ENCODE measurements at places on chromosomes 11 and 22. TPM values are rescaled to one million over a fixed set of nuclear protein-coding genes. Genes with fewer than 3 reads are reported as not detected.

The APOL4 gene
- total RNA-seq = not detected

The NCR3LG1 gene
- total RNA-seq = 3.9 TPM

The KRTAP5-9 gene
- not detected for total RNA-seq

- no peaks in the 10 kb centered on the region for H3K36me3 ChIP-seq
- H3K4me1 ChIP-seq = no peaks in the 10 kb centered on the region
- no peak overlapping the region for H3K4me3 ChIP-seq
- H3K27me3 ChIP-seq = peaks cover 70% of the 10 kb centered on the region
- no peak overlapping the region for H3K27ac ChIP-seq
These were observed 5.5 kb downstream of the SEPTIN3 start for GRCh38 chr22:41974691-41975290.

DNA sequence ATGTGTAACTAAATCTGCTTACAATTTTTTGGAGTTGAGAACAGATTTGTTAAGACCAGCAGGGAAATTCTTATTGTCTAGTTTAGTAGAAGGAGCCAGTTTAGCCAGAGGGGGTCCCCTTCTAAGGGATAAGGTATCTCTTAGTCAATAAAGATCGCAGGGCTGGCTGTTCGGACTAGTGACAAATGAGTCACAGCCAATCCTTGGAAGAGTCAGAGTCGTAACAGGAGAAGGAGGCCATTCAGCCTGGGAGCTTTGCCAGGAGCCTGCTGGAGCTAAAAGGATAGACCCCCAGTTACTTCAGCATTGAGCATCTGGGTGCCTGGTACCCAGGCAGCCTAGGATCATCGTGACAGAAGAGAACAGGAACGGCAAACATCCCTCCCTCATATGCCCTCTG is 191.6 kb upstream of the ARHGAP20 start:
- H3K4me1 ChIP-seq = peaks cover 10% of the 10 kb centered on the region
- no peak overlapping the region for H3K27ac ChIP-seq
- H3K36me3 ChIP-seq = no peaks in the 10 kb centered on the region
- no peaks in the 10 kb centered on the region for H3K27me3 ChIP-seq
- DNase-seq = peak; percentile 75

DNA sequence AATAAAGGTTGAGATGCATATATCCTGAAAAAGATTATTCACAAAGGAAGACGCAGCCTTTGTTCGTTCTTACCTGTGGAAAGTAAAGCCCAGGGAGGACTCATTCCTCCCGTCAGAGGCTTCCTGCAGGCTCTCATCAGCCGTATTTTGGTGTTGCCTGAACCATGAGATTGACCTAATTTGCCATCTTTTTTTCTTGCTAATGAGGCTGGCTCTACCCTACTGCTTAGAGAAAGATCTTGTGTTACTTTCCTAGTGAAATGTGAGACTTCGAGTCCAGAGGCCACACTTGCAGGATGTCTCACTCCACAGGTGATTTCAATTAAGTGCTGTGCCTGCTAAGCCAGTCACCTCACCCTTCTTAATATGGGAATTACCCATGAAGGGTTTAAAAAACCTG is 269.9 kb downstream of the NTM start:
- no peaks in the 10 kb centered on the region for H3K36me3 ChIP-seq
- no peak overlapping the region for H3K27ac ChIP-seq
- no peaks in the 10 kb centered on the region for H3K4me1 ChIP-seq
- H3K27me3 ChIP-seq = peaks cover 2% of the 10 kb centered on the region
- no peak overlapping the region for H3K4me3 ChIP-seq

DNA sequence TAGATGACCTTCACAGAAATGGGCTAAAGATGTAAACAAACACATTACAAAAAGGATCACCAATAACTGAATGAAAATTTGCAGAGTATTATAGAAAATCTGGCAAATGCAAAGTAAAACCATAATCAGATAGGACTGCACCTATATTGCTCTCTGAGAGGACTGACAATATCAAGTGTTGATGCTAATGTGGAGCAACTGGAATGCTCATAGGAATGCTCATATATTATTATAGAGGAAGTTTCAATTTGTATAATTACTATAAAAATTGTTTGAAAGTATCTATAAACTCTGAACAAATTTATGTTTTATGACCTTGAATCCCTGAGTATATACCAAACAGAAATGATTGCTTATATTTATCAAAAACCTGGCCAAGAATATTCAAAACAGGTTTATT is 18.4 kb upstream of the TEAD1 start:
- DNase-seq = no peak
- no peak overlapping the region for H3K4me3 ChIP-seq
- H3K27me3 ChIP-seq = no peaks in the 10 kb centered on the region
- no peaks in the 10 kb centered on the region for H3K36me3 ChIP-seq
- H3K4me1 ChIP-seq = no peaks in the 10 kb centered on the region
- H3K27ac ChIP-seq = no peak overlapping the region

DNA sequence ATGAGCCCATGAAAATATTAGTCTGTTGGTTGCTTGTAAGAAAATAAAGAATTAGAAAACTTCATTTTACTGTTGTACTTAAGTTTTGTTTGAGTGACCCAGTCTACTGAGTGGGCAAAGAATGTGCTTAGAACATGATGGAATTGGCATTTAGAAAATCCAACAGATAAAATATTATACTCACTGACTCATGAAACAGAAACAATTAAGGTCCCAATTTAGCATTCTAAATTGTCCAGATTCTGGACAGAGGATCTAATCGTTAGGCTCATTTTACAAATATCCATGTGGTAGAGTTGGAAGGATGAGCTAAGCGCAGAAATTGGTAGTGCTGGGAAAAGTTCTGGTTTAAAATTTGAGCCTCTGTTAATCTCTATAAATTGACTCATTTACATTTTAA is 45.4 kb downstream of the METTL15 start:
- peak; percentile 25 for DNase-seq
- no peak overlapping the region for H3K27ac ChIP-seq
- H3K27me3 ChIP-seq = no peaks in the 10 kb centered on the region

- no peak for DNase-seq
- H3K4me3 ChIP-seq = no peak overlapping the region
- no peaks in the 10 kb centered on the region for H3K4me1 ChIP-seq
- H3K36me3 ChIP-seq = no peaks in the 10 kb centered on the region
These were observed 28.1 kb upstream of the LRRC10B start for GRCh38 chr11:61480261-61480993.

- no peaks in the 10 kb centered on the region for H3K4me1 ChIP-seq
- H3K27me3 ChIP-seq = no peaks in the 10 kb centered on the region
- H3K36me3 ChIP-seq = no peaks in the 10 kb centered on the region
- no peak overlapping the region for H3K27ac ChIP-seq
- H3K4me3 ChIP-seq = no peak overlapping the region
- no peak for DNase-seq
These were observed 81.9 kb upstream of the SLC25A18 start for GRCh38 chr22:17481424-17481823.

DNA sequence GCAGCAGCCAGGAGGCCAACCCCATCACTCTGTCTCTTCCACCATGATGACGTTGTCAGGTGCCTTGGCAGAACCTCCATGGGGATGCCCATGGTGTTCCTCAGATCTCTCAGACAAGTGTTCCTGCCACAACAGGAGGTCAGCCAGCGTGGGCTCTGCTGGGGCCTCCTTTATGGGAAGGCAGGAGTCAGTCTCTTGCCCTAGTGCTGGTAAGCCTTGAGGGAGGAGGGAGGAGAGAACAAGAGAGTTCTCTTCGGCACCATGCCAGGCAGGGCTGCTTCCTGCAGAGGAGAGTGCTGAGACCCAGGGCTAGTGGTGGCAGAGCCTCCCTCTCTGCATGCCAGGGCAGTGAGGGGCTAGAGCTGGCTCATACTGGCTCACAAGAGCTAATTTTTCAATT is 32.5 kb downstream of the GNAZ start:
- H3K27me3 ChIP-seq = no peaks in the 10 kb centered on the region
- H3K27ac ChIP-seq = no peak overlapping the region
- no peak overlapping the region for H3K4me3 ChIP-seq
- DNase-seq = no peak
- no peaks in the 10 kb centered on the region for H3K36me3 ChIP-seq
- no peaks in the 10 kb centered on the region for H3K4me1 ChIP-seq

DNA sequence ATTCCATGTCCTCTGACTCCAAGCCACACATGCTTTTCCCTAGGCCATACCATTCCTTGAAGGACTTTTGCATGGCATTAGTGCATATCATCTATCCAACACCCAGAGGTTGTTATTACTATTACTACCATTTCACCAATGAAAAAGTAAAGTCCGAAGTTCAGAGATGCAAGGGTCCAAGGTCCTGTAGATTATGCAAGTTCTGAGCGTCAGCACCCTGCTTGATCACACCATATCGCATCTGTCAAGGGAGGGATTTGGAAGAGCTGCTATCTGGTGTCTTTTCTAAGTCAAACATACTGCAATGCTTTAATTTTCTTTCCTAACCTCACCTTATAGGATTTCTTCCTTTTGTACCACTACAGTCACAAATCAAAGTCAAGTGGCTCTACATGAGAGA is 214.7 kb upstream of the CADM1 start:
- no peak overlapping the region for H3K4me3 ChIP-seq
- no peaks in the 10 kb centered on the region for H3K36me3 ChIP-seq
- H3K27me3 ChIP-seq = peaks cover 10% of the 10 kb centered on the region
- no peak for DNase-seq
- peaks cover 9% of the 10 kb centered on the region for H3K4me1 ChIP-seq
- H3K27ac ChIP-seq = no peak overlapping the region

- no peaks in the 10 kb centered on the region for H3K36me3 ChIP-seq
- H3K27me3 ChIP-seq = no peaks in the 10 kb centered on the region
- no peak overlapping the region for H3K27ac ChIP-seq
- peak; percentile 92 for DNase-seq
- H3K4me3 ChIP-seq = no peak overlapping the region
These were observed 7.2 kb upstream of the NIPSNAP1 start for GRCh38 chr22:29587938-29588699.

DNA sequence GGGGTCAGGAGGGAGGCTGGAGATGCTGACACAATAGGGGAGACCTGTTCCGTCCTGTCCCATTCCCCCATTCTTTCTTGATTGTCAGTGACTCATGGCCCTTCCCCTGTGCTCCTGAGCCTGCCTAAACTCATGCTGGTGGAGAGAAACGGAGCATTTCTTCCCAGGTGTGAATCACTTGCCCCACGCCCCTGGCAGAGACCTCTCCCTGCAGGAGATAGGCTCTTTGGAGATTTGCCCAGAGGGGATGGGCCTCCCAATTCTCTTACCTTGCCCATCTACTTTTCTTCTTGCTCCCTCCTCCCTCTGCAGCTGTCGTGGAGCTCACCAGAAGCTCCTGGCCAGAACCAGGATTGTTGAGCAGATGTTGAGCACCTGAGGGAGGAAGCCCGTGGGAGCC is 121.9 kb upstream of the OR9Q1 start:
- peaks cover 2% of the 10 kb centered on the region for H3K27me3 ChIP-seq
- H3K4me3 ChIP-seq = no peak overlapping the region
- no peaks in the 10 kb centered on the region for H3K36me3 ChIP-seq
- no peak overlapping the region for H3K27ac ChIP-seq
- no peak for DNase-seq
- peaks cover 4% of the 10 kb centered on the region for H3K4me1 ChIP-seq

DNA sequence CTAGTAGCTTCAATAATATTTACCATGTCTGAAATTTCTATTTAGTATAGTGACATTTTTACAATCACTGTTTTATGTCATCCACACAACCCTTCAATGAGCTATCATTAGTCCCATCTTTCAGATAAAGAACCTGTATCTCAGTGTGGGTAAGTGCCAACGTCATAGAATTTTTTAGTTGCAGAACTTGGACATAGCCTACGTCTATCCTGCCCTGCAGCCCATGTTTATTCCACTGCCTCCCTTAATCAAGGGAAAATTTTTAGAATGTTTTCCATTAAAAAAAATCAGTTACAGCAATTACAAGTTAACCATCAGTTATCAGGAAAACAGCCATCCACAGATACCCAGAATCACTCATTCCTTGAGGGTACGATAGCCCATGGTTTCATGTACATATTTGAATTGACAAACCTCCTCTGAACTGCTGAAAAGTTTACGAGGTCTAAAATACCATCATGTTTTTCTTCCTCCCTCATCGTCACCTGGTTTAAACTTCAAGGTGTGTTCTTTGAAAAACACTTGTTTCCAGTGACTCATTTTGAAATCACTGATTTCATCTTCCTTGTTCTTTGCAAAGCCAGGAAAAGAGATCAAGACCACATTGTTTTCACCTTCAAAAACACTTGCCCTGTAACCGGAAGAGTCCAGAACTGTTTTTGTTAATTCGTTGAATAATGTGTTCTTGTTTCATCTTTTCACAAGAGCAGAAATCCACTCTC is 100.9 kb downstream of the FAM76B start:
- peaks cover 1% of the 10 kb centered on the region for H3K27me3 ChIP-seq
- H3K4me1 ChIP-seq = peaks cover 2% of the 10 kb centered on the region
- H3K4me3 ChIP-seq = no peak overlapping the region
- H3K36me3 ChIP-seq = no peaks in the 10 kb centered on the region
- no peak for DNase-seq

GRCh38 chr11:8652140-8652539 is 30.3 kb downstream of the TRIM66 start:
- peaks cover 10% of the 10 kb centered on the region for H3K36me3 ChIP-seq
- H3K27me3 ChIP-seq = no peaks in the 10 kb centered on the region
- H3K4me3 ChIP-seq = no peak overlapping the region
- H3K4me1 ChIP-seq = peaks cover 12% of the 10 kb centered on the region
- DNase-seq = peak; percentile 99
- H3K27ac ChIP-seq = no peak overlapping the region

DNA sequence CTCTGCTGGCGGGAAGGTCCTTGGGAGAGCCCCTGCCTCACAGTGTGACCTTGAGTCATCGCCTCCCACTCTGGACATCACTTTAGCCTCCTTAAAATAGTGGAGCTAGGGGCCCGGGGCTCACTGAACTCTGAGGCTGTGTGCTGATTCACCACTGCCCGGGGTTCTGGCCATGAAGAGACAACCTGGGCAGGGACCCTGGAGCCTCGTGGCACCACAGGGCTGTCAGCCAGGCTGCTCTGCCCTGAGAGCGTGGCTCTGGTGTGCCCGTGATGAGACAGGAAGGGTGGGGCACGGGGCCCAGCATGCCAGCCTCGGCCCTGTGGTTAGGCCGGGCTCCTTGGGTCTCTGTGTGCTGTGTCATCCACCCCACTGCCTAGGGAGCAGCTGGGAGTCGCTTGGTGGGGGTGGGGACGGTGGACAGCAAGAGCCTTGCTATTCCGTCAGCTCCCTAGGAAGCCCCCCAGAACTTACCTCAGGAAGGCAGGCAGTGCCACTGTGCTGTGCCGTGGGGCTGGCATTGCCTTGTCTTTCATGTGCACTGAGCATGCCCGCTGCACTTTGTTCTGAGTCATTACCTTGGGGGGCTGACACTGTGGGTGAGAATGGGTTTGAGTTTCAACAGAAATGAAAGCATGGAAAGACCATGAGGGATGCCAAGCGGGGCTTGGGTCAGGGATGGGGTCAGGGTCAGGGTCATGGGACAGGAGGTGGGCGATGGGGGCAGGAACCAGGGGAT is 31.7 kb downstream of the TPCN2 start:
- H3K27me3 ChIP-seq = no peaks in the 10 kb centered on the region
- H3K36me3 ChIP-seq = peaks cover 32% of the 10 kb centered on the region
- H3K27ac ChIP-seq = no peak overlapping the region
- H3K4me1 ChIP-seq = peaks cover 16% of the 10 kb centered on the region
